Fibroblast of villous mesenchyme (primary cell): ENCODE measurements at places on chromosomes 2 and 18. TPM values are rescaled to one million over a fixed set of nuclear protein-coding genes. Genes with fewer than 3 reads are reported as not detected.

IL36B gene
- total RNA-seq = not detected in 2 replicates

C1QL2 gene
- not detected in 2 replicates for total RNA-seq

MYO7B gene
- 0.86 TPM in 1 of 2 replicates, not detected in the other for total RNA-seq

TUBA3E gene
- not detected in 2 replicates for total RNA-seq

SLC9A4 gene
- total RNA-seq = under 0.01 TPM in 1 of 2 replicates, not detected in the other

KCNK3 gene
- under 0.01 TPM in 2 replicates for total RNA-seq

- DNase-seq = no peak
These were observed 113.6 kb downstream of the MTCL1 start for GRCh38 chr18:8818982-8819381.

DNA sequence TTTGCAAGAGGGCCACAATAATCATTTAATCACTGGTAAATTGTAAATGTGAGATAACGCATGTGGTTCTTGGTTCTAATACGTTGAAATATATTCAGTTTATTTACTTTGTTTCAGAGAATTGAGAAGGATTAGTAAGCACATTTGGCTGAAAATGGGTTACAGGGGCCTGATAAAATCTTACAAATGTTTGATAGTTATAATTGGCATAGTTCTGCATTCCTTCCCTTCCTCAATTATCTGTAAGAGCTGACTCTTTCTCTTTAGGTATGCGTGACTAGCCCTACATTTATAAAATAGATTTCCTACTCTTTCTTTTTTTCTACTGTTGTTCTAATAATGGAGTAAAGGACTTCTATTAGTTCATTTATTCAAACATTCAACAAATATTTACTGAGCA lies 685.2 kb downstream of the NUP35 start:
- DNase-seq = no peak

DNA sequence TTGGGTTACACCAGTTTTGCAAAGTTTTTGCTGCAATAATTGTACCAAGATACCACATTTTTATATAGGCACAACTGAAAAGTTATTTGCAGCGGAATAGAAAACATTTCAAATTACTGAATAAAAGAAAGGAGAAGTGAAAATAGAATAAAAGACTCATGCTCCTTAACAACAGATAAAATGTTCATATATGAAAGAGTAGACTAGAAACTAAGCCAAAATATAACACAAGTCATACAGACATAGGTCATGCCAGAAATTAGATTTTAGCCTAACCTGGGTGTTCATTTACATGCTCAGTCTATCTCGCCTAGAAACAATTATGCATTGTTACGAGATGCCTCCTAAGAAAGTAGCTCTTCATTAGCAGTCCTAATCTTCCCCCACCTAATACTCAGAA lies 16.4 kb upstream of the MAP3K20 start:
- DNase-seq = no peak

DNA sequence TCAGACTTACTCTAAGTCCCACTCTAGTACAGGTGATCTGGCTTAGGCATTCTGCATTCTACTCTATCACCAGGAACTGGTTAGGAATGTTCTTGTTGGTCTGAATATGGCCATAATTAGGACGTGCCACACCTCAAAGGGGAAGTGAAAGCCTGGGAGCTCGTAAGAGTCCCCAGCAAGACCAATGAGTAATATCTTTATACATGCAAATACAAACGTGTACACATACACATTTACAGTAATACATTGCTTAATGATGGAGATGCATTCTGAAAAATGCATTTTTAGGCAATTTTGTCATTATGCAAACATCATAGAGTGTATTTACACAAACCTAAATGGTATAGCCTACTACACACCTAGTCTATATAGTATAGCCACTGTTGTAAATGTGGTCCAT lies 19.5 kb upstream of the ERCC3 start:
- DNase-seq = no peak

GRCh38 chr2:224310943-224311625 lies 90.8 kb downstream of the FAM124B start:
- DNase-seq = peak; percentile 71

DNA sequence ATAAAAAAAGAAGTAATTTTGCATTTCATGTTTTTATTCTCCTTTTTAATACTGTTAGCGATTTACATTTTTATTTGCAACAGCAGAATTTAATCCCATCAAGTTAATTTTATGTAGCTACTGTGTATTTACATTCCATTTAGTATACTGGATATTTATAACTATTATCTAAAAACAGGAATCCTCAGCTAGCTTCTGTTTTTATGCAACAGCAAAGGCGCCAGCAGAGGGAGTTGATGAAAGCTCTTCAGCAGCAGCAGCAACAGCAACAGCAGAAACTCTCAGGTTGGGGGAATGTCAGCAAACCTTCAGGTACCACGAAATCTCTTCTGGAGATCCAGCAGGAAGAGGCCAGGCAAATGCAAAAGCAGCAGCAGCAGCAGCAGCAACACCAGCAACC lies 26.2 kb upstream of the SNORC start:
- DNase-seq = peak; percentile 34

DNA sequence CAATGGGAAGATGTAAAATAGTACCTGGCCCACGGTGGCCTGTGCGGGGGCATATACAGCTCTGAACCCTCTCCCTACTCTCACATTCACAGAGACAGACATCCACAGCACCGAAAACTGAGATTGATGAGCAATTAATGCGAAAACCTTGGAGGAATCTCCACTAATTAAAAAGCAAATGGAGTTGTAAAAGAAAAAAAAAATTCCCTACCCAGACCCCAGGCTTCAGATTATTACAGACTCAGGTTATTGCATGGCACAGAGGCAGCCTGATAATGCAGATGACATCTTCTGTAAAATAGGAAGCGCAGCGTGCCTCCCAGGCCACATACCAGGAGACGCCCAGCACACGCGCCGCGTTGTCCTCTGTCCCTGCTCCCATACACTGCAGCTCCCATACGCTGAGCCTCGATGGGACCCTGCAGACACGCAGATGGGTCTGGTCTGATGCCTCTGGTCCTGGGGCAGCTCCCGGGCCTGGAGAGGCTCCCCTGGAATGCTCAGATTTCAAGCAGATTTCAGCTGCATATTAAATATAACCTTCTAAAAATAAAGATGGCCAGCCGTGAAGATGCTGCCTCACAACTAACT lies 496.1 kb upstream of the MYT1L start:
- DNase-seq = no peak

DNA sequence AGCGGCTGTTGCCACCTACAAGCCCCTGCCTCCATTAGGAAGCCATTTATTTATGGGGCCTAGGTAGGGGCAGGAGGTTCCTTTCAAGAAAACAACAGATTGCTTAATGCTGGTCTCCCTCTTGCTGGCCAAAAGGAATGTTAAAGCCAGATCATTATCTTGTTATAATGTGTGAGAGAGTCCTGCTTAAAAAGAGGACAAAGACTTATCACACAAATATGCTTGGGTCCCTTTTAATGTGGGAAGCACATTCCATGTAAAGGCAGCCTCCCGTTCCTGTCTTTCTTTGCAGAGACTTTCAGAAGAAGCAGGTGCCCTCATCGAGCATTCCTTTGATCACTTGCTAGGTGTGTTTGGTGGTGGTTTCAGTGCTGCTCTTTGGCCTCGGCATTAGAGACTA lies 76.4 kb downstream of the AGAP1 start:
- peak; percentile 72 for DNase-seq

GRCh38 chr2:167954495-167954894 lies 292.9 kb downstream of the STK39 start:
- no peak for DNase-seq

DNA sequence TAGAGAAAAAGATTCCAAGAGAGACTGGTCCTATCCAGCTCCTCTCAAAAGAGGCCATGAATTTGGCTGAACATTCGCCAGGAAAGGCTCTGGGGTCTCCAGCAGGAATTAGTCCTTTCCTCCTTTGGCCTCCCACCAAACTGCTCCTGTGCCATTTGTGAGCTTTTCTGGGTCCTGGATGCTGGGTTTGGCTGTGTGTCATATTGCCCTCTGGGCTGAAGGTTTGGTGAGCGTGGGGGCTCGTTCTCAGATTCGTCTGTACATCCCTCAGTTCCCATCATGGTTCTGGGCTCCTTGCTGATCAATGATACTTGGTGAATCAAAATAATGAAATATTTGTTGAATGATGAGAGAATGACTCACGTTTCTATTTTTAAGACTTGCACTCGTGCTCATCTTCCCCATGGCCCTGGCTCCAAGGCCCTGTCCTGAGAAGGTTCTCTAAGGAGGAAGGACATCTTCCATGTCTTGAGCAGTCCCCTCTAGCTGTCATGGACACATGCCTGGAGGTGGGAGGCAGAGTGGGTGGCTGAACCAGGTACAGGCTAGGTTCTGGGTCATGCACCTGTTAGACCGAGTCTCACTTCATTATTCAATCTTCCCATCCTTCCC lies 47.8 kb upstream of the RHOB start:
- no peak for DNase-seq

- no peak for DNase-seq
These were observed 30.9 kb upstream of the DNMT3A start for GRCh38 chr2:25372405-25373268.

DNA sequence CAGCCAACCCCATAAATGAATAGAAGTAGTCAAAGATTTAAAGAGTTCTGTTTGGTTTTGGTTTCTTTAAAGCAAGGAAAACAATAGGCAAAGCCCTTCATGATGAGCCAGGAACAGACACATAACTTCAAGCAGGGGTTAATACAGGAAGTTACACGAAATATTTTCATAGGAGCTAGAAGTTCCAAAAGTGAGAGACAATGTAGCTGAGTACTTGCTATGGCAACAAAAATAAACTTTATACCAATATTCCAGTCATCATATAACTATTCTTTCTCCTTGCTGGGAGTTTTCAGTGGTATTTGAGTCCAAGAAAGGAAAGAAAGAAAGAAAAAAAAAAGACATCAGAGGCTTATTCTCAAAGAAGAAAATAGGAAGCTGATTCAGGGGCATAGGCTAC lies 56.2 kb downstream of the COBLL1 start:
- no peak for DNase-seq

GRCh38 chr2:85710687-85711577 lies 16.8 kb downstream of the GNLY start:
- DNase-seq = peak; percentile 87

GRCh38 chr18:67935638-67936037 lies 419.1 kb upstream of the DSEL start:
- DNase-seq = no peak

DNA sequence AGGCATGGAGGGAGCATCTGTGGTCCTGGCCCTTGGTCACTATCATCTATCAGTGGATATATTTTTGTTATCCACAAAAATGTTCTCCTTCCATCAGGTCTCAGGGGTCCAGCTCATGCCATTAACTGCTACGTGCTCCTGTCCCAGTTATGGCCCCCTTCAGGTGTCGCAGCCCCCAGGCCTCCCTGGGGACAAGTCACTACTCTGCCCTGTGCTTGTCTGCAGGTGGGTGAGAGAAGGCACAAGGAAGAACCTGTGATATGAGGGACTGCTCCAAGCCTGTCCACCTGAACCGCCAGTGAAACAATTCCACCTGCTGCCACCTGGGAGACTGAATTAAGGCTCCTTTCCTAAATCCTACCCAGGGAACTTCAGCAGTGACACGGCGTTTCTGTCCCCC lies 229.6 kb upstream of the ID2 start:
- no peak for DNase-seq

DNA sequence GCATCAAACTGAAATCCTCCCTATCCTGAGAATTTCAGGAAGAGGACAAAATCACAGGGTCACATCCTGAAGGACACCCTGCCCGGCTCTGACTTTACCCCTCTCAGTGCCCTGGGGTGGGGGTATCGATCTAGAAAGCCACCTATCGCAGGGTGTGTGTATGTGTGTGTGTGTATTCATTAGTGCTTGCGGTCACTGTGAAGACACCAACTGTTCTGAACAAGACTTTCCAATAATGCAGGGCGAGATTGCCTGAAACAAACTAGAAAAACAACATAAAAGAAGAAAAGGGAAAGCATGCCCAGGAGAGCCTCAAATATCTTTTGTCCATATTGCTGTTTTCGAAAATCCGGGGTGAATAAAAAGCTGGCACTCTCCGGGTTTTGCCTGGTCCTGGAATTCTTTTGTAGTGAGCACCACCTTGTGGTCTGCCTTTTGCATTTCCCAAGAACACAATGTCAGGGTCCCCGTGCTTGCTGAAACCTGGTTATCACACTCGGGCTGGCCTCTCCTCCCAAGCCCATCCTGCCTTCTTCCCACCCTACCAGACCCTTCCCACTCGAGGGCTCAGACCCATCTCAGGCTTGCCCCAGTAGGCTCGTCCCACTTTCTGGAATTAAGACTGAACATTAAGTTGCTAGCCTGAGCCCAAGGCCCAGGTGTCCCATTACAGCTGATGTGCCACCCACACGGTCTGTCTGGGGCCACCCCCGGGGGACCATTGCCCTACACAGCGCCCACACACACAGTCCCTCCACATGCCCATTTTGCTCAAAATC lies 25.0 kb upstream of the COPS8 start:
- DNase-seq = peak; percentile 68

GRCh38 chr2:43347746-43348145 lies 121.3 kb upstream of the ZFP36L2 start:
- peak; percentile 54 for DNase-seq

DNA sequence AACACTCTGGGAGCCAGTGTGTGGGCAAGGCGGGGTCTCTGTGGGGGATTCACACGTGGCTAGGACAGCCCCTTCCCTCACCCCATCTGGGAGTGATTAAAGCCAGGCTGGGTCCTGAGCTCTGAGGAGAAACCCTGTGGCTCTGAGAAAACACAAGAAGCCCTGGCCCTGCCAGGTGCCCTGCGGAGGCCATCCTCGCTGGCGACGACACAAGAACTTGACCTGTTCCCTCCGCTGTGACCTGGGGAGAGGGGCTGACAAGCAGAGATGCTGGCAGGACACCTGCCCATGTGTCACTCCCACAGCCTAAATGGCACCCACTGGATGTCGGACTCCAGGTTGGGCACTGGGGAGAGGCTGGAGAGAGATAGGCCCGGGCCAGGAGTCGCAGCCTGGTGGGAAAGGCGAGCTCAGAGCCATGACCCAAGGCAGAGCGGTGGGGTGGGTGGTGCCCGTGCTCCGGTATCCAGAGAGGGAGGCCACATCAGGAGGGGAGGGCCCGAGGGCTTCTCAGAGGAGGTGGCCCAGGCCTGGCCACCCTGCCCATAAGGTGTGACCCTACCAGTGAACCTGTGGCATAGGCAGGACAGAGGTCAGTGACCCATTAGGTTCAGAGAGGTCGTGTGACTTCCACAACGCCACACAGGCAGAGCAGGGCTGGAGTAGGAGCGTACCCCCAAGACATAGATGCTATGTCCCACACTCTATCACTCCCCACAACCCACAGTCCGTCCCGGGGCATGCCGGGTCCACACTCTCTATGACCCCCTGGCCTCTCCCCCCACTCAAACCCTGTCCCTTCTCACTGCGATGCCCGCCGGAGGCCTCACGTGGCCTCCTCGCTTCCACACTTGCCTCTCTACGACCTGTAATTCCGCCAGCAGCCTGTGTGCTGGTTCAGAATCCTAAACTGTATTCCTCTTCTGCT lies 59.4 kb upstream of the HPCAL1 start:
- no peak for DNase-seq

DNA sequence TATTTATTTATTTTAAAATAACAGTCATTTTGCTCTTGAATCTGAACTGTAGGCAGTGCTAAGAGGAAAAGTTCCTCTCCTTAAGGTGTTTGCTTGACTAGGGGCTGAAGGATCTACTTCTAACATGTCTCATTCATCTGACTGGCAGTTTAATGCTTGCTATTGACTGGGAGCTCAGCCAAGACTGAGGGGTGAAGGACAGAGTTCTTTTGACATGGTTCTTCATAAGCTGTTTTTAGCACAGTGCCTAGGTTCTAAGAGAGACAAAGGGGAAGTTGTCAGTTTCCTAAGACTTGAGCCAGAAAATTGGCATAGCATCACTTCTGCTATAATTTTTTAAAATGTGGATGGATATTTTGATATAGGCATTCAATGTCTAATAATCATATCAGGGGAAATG lies 73.0 kb downstream of the COMMD1 start:
- peak; percentile 14 for DNase-seq
